Stimulated activated CD8-positive, alpha-beta memory T cell treated with anti-CD3 and anti-CD28 coated beads, Interleukin-4, amount 100 ng/mL, for 4 hours (primary cell): ENCODE measurements at places on chromosomes 16 and 17.

DNA sequence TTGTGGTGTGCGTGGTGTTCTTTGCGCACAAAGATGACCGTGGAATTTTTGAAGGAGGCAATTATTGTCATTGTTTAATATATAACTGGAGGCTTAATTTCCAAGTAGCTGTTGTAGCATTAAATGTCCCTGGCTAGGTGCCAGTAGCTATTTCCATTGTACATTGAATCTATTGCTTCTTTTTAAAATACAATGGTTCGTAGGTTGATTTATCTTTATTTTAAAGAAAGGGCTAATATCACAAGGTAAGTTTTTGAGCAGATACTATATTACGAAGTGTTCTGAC is 127.1 kb downstream of the RPTOR start:
- DNase-seq = no peak

GRCh38 chr16:608019-608418 is 18.2 kb downstream of the RAB40C start:
- no peak for DNase-seq

GRCh38 chr17:77769215-77769614 is 189.3 kb upstream of the TNRC6C start:
- DNase-seq = no peak

DNA sequence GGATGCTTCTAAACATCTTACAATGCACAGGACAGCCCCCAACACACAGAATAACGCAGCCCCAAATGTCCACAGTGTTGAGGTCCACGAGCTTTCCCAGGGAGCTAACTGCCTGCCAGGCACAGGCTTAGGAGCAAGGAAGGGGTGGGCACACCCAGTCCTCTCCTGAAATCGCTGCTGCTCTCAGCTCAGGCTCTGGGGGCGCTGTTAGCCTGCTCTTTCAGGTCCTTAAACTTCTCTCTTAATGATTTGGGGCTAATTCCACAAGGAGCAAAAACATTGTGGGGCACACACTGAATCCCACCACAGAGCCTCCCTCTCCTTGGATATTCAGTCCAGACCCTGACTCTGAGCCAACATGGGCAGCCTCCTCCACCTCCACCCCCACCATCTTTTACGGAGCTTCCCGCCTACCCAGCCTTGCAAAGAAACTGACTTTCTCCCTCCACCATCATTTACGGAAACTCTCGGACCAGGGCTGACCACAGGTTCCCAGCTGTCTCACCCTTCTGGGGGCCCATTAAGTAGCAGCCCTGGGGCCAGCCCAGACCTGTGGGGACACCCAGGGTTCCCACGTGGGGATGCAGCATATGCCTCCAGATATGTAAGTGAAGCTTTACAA is 1.1 kb downstream of the CD300H start:
- no peak for DNase-seq

GRCh38 chr17:46868689-46869187 is 17.4 kb downstream of the WNT9B start:
- DNase-seq = no peak

GRCh38 chr16:74862743-74863244 is 88.2 kb upstream of the FA2H start:
- no peak for DNase-seq

DNA sequence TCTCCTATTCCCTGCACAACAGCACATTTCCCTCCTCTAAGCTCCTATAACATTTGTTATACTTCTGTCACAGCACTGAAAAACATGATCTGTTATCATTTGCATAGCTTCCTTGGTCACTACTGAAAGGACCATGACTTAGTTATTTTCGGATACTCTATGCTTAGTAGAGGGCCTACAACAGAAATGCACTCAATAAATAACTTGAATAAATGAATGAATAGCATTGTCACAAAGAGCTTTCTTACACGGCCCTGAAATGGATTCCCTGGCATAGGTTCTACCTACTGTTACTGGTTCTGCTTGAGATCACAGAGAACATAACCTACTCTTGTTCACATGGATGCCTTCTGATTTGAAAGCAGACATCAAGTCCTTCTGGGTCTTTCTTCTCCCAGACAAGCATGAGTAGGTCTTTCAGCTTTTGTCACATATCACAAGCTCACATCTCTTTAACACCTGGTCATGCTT is 41.6 kb downstream of the MYO1D start:
- no peak for DNase-seq

- DNase-seq = no peak
Observed at GRCh38 chr16:49662569-49662968, 193.3 kb downstream of the ZNF423 start.

DNA sequence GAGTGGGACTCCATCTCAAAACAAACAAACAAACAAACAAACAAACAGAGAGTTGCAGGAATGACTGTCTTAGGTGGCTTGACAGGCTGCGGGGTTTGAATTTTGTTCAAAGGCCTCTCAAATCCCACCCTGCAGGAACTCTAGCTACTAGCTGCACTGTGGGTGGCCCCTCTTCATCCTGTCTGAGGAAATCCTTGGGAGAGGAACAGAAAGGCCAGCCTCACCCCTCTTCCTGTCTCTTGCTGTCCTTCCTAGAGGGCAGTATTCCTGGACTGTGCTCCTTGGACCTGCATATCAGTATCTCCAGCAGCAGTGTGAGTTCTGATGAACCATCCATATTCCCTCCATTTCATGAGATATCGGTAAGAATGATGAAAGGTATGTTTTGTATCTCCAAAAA is 2.0 kb upstream of the CCDC92B start:
- DNase-seq = no peak

DNA sequence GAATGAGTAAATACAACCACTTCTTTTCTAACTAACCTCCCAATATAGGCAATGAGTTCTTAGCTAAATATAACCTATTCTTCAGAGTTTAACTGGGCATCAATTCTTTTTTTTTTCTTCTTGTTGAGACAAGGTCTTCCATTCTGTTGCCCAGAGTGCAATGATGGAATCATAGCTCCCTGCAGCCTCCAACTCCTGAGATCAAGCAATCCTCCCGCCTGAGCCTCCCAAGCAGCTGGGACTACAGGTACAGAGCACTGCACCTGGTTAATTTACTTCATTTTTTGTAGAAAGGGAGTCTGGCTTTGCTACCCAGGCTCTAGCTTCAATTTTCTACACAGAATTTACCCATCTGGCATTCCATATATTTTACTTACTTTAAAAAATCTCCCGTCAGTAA is 1.1 kb downstream of the METTL16 start:
- DNase-seq = no peak

DNA sequence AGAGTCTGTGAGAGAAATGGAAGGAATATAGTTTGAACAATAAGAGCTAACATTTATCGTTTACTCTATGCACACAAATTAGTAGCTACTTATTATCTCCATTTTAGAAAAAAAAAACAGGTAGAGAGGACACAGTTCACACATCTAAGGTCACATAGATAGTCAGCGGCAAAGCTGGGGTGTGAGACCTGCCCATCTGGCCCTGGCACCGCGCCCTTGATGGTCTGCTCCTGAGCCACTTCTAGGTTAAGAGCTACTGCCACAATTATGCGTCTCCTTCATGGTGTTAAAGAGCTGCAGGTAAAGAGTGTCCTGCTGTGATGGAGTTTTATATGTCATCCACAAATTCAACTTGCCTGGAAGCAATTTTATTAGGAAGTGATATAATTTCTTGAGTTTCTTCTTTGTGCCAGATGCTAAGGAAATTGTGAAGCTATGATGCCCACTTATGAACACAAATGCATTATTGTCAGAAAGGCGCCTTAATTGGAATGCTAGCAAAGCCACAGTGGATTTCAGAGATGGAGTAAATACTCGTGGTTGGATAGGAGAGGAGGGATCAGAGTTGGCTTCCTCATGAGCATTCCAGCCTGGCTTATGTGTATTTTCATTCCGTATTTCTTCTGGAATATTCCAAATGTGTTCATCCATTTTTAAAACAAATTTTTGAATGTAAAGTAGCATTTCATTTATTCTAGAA is 21.3 kb upstream of the MFSD6L start:
- DNase-seq = no peak

- no peak for DNase-seq
Observed at GRCh38 chr16:55120408-55120807, 189.7 kb downstream of the IRX5 start.

DNA sequence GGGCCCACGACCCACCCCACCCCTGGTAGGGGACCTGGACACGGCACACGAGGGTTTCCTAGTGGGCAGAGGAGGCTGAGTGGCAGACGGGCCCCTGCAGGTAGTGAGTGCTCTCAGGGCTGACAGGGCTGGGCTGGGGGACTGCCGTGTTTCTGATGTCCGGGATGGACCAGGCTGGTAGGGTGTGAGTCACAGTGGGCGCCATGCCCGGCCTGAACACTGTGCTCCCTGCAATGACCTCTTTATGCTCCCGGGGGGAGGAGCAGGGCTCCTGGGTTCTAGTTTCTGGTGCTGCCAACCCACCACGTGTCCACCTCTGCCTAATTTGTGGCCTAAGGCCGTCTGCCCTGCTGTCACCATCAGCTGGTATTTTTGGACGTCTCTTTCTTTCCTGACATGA is 26.3 kb downstream of the ARHGAP23 start:
- DNase-seq = no peak

DNA sequence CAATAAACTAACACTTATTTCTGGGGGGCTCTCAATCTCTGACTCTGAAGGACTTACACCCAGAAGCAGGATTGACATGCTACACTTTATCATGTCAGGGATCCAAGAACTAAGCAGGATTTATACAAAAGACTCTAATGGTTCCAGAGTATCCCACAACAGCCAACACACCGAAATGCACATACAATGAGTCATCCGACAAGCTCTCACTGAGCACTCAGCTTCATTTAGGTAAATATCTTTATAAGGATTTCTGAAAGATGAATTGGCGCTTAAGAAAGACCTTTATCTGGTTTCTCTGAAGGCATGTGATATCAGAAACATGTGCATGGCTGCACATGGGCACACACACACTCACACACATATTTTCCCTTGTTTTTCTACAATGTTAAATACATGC is 77.2 kb downstream of the TOX3 start:
- DNase-seq = no peak

- no peak for DNase-seq
Observed at GRCh38 chr16:31200821-31201568, 1.6 kb downstream of the PYCARD start.

GRCh38 chr17:69246726-69247375 is 18.2 kb upstream of the ABCA10 start:
- no peak for DNase-seq

DNA sequence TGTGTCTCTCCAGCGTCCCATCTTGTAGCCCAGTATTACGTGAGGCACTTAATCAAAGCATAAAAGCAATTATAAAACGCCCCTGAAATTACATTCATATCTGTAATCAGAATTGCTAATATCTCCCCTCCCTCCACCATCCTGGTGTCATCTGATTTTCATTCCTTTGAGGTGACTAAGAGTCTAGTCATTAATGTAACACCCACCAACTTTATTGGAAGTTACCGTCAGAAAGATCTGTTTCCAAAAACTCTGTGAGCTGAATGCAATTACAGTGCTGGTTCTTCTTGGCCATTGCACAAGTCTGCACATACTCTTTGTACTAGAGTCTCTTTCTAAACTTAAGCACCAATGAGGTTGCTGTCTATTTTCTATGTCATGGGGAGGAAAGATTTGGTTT is 12.5 kb upstream of the MAF start:
- no peak for DNase-seq

DNA sequence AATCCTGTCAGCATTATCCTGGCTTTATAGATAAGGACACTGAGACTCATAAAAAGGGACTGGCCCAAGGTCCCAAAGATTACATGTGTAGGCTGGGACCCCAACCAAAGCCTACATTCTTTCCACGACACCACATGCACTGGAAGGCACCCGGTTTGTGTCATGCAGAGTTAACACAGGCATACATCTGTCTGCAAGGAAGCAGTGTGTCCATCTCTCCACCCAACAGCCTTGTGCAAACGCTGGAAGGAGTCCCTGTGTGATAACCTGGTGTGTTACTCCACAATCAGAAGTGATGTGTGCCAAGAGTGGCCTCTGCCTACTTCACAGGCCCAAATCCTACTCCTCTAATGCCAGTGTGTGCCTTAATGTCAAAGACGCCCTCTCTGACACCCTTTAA is 139.8 kb downstream of the PARN start:
- no peak for DNase-seq

- DNase-seq = no peak
Observed at GRCh38 chr17:66743511-66743910, 91.4 kb upstream of the CACNG5 start.

DNA sequence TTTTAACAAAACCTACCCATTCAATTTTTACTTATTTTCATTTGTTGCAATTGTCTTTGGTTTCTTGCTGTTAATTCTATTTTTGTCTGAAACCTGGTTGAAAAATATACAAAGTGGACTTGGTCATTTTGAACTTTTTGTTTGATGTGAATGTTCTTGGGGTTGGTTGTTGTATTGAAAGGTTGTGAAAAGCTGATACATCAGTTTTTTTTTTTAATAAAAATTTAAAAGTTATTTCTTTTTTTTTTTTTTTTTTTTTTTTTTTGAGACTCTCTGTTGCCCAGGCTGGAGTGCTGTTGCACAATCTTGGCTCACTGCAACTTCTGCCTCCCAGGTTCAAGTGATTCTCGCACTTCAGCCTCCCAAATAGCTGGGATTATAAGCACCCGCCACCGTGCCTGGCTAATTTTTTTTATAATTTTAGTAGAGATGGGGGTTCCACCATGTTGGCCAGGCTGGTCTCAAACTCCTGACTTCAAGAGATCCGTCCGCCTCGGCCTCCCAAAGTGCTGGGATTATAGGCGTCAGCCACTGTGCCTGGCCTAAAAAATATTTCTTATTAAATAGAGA is 28.9 kb downstream of the WIPF2 start:
- DNase-seq = no peak

DNA sequence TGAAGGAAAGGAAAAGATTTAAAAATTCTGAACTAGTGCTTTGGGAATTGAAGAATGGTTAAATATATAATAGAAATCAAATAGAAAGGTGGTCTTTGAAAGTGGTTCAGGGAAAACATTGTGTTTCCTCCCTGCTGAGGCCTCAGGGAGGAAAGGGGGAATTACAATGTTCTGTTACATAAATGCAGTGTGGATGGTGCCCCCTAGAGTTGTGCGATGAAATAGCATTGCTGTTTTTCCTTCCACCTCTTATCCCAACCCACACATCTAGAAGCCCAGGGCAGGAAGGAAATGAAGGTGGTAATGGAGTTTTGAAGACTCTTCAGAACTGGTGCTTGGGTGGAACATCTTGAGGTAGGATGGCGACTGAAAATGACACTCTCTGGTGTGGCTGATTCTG is 6.4 kb upstream of the TOX3 start:
- no peak for DNase-seq

DNA sequence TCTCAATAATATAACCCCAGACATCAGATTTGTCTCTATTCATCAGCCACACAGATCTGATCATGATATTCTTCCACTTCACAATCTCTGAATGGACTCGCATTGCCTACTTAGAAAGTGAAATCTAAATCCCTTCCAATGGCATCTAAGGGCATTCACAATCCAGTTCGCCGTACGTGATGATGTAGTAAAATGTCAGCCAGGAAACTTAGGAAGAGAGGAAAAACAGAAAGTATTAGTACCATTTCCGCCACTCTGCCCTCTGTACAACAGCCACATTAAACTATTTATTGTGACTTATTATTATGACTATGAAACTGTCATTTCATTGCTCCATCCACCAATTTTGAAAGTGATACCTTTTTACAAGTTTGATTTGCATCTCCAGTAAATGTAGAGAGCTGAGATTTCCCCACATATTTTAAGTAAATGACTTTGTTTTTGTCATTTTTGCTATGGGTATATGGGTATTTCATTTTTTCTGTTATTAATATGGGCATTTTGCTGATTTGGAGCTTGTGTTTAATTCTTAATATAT is 69.4 kb upstream of the SMIM36 start:
- DNase-seq = no peak

- no peak for DNase-seq
Observed at GRCh38 chr16:87235810-87236515, 81.2 kb downstream of the C16orf95 start.

- no peak for DNase-seq
Observed at GRCh38 chr16:84239909-84240308, at the start of gene KCNG4. KCNG4 (minus strand) TSS chr16:84240012; CDS start chr16:84237485, 2,527 bp downstream.
